ENCODE measurements at places on chromosomes 3 and 15. TPM values are rescaled to one million over a fixed set of nuclear protein-coding genes. Genes with fewer than 3 reads are reported as not detected.
A peak's percentile ranks its signal among the peaks of the same experiment; 100 is the strongest.

FAM3D gene
- not detected for total RNA-seq

GLDN gene
- total RNA-seq: 20.7 TPM

MME gene
- total RNA-seq: 4.3 TPM

DNA sequence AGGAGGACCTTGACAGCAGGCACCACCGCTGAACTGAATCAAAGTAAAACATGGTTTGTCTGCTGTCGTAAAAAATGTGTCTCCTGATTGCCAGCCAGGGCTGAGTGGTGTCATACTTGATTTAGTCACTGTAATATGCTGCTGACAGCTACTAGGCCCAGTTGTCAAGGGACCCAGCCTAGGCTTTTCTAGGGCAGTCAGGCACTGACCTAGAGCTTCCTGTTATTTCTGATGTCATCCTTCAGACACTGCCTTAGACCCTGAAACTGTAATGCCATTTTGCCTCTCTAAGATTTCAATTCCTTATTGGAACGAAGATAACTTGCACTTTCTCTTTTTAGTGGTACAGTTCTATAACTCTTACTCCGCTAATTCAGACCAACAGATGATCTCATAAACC lies 2.6 kb upstream of the MRPL3 start:
- no peak for DNase-seq

DNA sequence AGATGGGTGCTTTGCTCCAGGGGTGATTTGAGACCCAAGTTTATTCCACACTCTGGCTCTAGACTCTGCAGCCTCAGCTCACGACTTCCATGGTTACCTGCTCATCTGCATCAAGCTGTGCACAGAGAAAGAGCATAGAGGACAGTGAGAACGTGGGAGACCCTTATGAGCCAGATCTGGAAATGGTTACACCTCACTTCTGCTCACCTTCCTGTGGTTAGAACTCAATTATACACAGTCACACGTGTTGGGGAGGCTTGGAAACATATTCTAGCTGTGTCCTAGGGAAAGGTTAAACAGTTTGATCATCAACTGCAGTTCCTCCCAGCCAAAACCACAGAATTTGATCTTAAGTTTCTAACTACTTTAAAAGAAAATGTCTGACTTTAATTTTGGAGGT lies 1.8 kb downstream of the FETUB start:
- DNase-seq: no peak

DNA sequence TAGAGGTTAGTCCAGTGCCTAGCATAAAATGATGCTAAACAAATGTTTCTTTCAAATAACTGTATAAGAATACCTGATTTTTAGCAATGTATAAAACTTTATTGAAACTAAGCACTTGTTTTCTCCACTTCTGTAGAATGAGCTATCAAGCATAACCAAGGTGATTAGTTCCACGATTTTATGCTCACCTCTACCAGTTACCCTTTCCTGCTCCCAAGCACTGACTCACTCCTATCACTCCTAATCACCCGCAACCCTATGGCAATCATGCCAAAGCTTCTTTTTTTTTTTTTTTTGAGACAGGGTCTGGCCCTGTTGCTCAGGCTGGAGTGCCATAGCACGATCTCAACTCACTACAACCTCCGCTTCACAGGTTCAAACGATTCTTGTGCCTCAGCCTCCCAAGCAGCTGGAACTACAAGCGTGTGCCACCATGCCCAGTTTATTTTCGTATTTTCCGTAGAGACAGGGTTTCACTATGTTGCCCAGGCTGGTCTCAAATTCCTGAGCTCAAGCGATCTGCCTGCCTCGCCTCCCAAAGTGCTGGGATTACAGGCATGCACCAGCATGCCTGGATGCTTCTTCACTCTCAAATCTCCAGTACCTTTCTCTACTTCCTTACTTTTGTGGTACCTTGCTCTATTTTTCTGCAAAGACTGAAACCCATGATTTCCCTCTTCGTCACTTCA lies 3.9 kb downstream of the HSPBAP1 start:
- DNase-seq: no peak

DNA sequence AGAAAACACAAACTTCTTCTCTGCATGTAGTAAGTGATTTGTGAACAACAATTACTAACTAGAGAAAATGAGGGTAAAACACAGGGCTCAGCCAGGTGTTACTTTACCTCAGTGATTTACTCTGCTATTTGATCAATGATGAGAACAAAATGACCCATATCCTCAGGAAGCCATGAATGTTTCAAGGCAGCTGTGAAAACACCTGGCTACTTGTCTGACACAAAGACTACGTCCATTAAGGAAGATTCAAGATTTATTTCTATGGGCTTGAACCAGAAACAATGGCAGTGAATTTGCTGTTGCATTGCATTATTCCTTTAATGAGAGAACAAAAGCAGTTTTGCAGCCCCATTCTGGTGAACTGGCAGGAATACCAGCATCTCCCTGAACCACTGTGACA lies 374.6 kb upstream of the ARL6 start:
- DNase-seq: no peak

SATB1 gene
- total RNA-seq: 33.0 TPM

DNA sequence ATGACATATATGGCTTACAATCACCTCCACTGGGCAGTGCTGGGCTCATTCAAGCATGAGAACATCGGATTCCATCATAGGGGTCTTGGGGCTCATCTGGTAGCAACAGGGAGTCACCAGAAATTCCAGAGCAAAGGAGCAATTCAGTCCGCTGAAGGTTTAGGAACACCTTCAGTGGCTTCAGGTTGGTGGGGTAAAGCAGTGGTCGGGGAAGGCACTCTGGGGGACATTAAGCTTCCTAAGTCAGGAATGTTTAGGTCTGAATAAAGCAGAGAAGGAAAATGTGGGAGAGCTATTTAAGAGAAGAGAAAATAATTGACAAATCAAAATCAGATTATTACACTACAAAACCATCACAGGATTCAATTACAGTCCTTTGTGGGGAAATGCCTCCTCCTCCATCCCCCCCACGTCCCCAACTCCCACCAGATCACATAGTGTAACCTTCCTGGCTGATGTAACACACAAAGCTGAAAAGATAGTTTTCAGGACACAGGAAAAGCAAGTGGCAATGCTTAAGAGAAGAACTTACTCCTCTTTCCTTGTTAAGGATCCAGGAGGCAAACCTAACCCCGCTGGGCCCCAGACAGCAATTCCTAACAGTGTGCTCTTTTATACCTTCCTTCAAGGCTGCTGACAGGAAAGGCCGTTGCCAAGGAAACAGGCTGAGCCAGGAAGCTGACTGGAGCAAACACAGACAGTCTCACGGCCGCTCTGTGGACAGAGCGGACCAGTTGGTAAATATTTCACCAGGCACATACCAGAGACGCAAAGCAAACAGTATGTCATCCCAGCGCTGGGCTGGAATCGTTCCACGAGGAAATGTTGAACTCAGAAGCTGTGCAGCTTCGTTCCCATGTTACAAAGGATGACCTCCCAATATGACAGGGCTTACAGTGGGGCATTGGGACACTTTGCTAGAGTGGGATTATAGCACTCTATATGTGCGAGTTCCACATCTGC lies 57.5 kb upstream of the LMCD1 start:
- DNase-seq: peak; percentile 88

GPR27 gene
- 0.54 TPM for total RNA-seq

PLSCR2 gene
- total RNA-seq: not detected

ALDH1A2 gene
- total RNA-seq: 4.3 TPM

DNA sequence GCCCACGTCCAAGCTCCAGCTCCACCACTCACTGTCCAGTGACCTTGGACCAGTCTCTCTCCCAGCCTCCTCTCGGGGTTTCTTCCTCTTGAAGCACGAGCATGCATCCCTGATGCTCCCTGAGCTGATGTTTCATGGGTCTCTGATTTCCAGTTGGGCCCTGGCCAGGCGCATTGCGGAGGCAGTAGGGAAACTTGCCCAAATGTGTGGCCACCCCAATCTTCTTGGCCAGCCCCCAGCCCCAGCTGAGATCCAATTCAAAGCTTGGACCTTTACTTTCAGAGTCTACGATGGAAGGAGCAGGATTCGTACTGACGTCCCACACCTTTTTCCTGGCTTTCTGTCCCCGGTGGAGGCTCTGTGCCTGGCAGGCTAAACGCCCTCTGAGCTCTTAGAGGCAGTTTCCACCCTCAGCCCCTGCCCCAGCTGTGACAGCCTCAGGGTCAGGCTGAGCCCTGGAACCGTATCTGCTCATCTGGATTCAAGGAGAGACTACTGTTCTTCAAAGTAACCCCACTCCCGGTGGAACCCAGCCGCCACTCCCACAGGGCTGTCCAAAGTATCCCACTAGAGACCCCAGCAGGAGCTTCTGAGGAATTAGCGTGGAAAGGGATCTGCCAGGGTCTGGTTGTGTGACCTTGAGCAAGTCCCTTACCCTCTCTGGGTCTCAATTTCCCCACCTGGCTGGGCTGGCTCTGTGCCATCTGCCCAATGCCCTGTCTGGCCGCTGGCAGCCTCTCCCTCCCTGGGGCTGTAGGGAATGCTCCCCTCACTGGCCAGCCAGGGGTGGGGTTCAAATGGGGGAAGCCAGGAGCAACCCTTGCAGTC lies 37.4 kb downstream of the CPN2 start:
- no peak for DNase-seq

- DNase-seq: no peak
These were observed 31.3 kb downstream of the CMTM7 start for GRCh38 chr3:32422943-32423342.

GRCh38 chr3:37986479-37987314 lies 3.9 kb upstream of the VILL start:
- no peak for DNase-seq

C3orf49 gene
- total RNA-seq: not detected

TRIM42 gene
- not detected for total RNA-seq

FAM107A gene
- total RNA-seq: 63.6 TPM

GABRR3 gene
- not detected for total RNA-seq

DNA sequence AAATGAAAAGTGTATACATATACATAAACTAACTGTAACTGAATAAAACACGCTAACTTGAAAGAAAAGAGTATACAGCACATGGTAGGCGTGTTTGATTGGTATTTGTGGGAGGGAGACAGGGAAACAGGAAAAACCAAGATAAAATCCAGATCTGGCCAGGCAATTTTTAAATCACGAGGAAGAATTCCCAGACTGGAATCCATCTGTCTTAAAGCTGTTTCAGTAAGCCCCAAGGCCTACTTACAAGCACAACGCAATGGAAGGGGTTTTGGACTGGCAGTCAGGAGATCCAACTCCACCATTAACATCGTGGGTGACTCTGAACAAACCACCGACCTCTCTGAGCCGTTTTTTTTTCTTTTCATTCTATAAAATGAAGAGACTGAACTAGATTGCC lies 195.8 kb downstream of the OSBPL10 start:
- DNase-seq: no peak

- no peak for DNase-seq
These were observed 13.9 kb downstream of the GOLIM4 start for GRCh38 chr3:168081856-168082255.

SLC49A4 gene
- total RNA-seq: 20.0 TPM

DNA sequence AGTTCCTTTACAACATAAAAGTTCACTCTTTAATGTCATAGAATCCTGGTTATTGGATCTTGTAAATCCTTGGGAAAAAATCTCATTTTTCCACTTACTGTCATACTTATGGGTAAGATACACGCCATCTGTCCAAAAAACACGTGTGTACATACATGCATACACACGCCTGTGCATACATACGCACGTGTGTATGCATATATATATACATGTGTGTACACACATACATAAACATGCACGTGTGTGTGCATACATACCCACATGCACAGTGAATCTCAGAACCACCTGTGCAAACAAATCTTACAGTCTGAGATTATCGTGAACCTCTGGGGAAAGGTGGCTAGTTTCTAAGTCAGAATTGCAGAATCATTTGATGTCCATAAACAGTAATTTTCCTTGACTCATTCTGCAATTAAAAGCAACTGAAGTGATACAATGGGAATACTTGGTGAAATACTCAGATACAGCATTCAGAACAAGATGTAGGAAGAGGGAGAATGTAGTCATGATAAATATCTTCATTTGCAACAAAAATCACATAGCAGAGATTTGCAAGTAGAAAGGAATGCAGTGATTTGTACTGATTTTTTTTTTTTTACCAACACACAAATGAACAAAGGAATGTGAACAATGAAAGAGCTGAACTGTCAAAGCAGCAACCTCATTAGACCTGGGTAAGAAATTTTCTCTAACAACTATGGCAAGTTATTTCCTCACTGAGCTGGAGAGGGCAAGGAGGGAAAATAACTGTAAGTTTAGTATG lies 160.6 kb upstream of the POU1F1 start:
- no peak for DNase-seq

GRCh38 chr3:186651678-186652215 lies 11.5 kb downstream of the FETUB start:
- DNase-seq: no peak

DNA sequence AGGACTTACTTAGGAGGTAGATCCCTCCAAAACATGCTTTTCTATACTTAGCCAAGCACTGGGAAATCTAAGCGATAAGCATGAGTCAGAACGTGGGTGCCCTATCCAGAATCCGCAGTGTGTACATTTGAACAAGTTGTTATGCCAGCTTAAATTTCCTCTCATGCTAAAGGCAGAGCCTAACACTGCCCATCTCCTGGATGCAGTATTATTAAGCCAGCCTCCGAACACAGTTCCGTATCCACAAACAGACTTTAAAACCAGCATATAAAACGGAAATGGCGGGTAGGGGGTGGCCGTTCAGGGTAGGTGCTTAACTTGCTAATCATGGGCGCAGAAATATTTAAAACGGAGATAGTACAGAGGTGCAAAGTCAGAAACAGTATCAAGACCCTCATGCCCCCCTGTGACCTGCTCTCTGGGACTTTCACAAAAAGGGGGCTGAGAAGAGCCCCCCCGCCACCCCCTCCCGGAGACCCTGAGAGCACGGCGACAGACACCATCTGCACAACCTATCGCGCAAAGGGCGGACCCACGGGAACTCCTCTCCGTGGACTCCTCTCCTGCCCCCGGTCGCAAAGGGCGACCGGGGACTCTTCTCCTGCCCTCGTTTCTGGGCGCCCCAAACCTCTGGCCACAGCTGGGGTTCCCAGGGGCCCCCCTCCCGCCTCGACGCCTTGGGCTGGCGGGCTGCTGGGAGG lies 889 bp upstream of the LRRIQ4 start:
- no peak for DNase-seq

ISL2 gene
- total RNA-seq: not detected

GRCh38 chr3:159761848-159762635 lies 226.6 kb upstream of the IL12A start:
- no peak for DNase-seq

DNA sequence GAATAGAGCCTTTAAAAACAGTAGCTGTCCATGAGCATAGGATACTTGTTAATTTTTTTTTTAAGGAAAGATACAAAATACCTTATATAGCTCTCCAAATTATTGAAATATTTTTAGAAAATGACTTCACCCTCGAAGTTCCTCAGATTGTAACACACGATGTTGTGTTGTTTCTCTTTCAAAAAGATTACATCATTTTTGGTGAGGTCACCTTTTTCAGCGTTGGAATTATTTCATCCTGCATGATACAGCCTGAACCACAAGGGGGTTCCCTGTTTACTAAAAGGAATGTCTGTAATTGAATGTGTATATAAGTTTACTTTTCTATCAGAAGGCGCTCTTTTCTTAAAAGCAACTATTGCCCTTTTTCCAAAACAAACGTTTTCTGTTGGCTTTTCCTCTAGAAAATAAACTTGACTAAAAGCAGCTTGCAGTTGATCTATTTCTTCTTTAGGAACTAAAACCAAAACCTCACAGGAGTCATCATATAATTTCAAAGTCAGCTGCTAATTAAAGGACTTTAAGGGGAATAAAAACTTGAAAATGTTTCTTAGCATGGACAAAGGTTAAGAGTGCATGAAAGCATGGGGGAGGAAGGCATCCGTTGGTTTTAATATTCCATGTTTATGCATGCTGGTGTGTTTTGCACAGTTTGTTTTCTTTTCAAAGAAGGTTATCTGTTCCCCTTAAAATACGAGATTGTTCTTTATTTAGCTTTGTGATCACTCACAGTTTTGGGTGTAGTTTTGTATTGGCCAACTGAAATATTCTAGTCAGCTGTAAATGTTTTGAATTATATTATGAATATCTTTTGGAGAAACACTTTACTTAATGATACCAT lies 29.4 kb downstream of the LYSMD4 start:
- DNase-seq: no peak
